ENCODE measurements at places on chromosomes 4 and X. TPM values are rescaled to one million over a fixed set of nuclear protein-coding genes. Genes with fewer than 3 reads are reported as not detected.

DNA sequence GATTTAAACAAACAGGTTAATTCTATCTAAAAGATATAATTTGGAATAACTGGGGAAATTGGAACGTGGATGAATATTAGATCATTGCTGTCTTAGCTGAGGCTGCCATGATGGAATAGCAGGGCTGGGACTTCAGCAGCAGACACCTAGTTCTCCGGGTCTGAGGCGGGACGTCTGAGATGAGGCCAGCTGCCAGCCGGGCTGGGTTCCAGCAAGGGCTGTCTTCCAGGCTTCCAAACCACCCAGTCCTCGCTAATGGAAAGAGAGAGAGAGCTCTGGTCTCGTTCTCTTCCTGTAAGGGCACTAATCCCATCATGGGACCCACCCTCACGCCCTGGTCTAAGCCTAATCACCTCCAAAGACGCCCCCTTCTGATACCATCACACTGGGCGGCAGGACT lies 85.7 kb downstream of the ADRA2C start:
- DNase-seq = no peak

DNA sequence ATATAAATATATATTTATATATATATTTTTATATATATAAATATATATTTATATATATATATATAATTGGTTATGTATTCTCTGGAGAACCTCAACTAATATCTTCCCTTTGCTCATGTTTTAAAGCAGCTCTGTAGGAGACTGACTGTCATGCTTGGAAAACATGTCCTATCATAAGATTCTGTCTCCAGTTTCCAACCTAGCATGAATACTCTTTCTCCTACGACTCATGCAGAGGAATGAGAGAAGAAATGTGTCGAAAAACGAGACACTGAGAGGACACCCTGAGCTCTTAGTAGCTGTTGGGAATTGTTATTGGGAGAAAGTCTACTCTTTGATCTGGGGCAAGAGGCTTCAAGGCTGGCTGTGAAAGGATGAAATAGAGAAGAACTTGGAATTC lies 166.5 kb upstream of the SLIT2 start:
- no peak for DNase-seq

DNA sequence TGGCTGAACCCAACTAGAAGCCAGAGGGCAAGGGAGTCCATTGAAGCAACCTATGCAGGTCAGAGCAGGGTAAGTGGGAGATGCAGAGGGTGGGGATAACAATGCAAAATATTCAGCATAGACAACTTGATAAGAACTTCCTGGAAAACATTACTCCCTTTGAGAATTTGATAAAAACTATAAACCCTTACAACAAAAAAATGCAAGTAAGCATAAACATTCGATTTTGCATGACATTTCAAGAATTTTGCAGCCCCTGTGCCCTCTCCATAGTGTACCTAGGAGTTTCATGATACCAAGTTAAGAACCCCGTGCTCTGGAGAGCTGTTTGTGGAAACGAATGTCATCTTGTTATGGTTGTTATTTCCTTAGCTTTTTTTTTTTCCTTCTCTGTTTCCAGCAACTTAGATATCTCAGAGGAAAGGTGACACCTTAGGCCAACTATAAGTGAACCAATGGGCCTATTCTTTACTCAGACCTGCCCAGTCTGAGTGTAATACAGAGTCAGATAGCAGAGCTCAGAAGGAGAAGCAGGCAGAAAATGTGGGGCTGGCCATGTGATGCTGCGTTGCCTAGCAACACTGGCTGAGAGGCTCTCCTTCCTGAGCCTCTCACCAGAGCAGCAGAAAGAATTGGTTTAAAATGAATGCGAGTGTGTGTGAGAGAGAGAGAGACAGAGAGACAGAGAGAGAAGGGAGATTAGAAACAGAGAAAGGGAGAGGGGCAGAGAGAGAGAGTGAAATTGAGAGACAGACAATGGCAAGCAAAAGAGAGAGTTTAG lies 36.7 kb upstream of the GABRQ start:
- DNase-seq = peak; percentile 54

DNA sequence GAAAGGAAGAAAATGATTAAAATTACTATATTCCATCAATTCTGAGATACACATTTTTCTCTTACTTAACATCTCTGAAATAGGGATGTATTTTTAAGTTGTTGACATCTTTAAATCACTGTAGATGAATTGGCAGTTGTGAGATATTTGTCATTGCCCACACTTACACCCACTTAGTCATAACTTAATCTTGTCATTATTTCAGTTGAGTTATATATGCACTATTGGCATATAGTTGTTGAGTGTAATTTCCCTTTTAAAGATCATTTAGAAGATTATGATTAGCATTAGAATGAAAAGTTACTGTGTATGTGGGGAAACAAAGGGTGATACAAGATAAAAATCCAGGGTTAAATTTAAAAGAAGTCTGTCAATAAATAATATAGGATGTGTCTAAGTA lies 2.2 kb downstream of the AIMP1 start:
- DNase-seq = no peak

The CA5B gene
- total RNA-seq = 4.1 TPM

The OTC gene
- total RNA-seq = not detected

Measured in glutamatergic neuron (in vitro differentiated cells).